NAMALWA (cell line): ENCODE measurements at places on chromosomes 3 and 15.

GRCh38 chr3:51937611-51938450 is 3.9 kb downstream of the RRP9 start:
- no peak for DNase-seq

DNA sequence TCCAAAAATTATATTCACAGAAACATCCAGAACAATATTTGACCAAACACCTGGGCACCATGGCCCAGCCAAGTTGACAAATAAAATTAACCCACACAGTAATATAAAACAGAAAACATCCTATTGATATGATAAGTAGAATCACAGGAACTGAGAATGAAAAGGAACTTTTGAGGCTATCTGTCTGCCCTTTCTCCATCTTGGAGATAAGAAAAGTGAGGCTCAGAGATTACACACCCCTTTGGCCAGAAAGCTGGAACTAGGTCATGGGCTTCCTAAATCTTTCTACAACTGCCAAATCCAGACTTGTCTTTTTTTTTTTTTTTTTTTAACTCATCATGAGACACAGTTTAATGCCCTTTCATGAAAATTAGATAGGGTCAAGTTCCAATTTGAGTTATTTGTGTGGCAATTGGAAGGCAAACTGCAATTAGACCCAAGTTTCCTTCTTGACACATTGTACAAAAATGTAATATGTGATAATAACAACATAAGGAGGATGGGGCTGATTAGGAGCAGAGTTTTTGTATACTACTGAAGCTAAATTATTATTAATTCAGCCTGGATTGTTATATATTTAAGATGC is 137.2 kb downstream of the RPL22L1 start:
- DNase-seq = no peak

GRCh38 chr3:78804251-78805037 is 963.4 kb downstream of the ROBO1 start:
- DNase-seq = no peak

DNA sequence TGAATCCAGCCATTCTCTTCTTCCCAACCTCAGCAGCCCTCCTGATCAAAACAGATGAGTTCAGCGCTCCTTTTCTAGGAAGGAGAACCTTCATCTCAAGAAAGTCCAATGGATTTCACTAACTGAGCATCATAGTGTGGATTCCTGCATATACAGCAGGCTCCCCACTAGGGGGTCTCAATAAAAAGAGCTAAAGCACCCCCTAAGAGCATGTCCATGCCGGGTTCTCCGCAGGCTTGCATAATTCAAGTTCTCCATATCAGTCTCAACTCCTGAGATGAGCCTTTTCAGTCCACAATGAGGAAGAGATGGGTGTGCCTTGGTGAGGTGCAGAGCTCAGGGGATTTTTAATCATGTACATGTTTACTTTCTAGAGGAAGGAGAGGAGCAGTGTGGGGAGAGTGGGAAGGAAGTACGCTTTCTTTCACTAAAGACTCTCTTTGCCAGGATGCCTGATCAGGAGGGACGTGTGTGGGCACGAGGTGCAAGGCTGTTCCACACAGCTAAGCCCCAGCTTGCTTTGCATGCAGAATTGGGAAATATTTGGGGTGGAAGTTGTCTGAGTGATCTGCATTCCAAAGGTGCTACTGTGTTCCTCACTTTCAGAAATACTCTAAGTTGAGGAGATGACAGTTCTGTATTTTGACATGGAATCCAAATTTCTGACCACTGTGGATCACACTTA is 563.5 kb downstream of the OCA2 start:
- peak; percentile 3 for DNase-seq

DNA sequence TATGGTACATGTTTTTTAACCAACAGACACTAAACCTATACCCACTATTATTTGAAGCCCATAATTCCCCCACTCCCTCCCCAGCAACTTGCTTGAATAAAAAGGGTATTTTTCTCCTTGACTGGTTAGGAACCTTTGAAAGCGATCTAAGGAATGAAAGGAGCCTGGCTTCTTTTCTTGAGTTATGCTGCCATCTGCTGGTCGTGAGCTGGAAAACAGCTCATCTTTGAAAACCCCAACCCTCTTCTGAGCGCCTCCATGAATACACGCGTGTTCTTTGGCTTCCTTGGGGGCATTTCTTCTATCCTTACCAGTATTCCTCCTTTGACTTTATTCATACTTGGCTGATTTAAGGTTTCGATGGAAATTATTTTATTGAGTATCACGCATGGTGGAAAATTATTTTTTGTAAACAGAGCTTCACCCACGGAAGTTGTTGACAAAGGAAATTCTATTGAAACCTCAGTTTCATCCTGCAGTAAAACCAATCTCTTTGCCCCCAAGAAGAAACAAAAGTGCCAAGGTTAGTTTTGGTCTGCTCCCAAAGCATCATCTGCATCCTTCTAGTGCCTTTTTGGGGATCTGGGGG is 171.6 kb downstream of the SV2B start:
- peak; percentile 80 for DNase-seq

DNA sequence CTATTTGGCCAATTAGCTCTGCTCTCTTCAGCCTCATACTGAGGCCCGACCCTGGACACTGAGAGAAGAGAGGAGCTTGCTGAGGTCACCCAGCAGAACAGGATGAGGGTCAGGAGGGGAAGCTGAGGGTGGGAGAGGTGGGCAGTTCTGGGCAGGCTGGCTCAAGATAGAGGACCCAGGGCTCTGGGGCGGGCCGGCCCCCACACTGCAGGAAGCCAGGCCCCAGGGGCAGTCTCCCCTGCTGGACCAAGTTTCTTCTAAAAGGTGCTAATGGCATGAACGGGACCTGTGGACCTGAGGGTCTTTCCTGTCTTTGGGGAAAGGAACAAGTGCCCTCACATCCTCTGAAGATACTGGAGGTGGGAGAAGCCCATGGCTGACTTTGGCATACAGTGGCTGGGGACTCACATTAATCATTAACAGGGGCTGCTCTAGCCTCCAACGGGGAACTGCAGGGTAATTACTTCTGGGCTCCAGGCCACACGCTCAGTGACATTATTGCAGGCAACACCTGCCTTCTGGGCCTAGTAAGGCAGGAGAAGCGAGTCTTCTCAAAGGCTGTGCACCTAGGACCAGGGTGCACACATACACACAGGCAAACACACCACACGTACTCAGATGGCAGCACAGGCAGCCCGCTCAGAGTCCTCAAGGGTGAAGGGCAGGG is 10.6 kb downstream of the HCN4 start:
- no peak for DNase-seq

DNA sequence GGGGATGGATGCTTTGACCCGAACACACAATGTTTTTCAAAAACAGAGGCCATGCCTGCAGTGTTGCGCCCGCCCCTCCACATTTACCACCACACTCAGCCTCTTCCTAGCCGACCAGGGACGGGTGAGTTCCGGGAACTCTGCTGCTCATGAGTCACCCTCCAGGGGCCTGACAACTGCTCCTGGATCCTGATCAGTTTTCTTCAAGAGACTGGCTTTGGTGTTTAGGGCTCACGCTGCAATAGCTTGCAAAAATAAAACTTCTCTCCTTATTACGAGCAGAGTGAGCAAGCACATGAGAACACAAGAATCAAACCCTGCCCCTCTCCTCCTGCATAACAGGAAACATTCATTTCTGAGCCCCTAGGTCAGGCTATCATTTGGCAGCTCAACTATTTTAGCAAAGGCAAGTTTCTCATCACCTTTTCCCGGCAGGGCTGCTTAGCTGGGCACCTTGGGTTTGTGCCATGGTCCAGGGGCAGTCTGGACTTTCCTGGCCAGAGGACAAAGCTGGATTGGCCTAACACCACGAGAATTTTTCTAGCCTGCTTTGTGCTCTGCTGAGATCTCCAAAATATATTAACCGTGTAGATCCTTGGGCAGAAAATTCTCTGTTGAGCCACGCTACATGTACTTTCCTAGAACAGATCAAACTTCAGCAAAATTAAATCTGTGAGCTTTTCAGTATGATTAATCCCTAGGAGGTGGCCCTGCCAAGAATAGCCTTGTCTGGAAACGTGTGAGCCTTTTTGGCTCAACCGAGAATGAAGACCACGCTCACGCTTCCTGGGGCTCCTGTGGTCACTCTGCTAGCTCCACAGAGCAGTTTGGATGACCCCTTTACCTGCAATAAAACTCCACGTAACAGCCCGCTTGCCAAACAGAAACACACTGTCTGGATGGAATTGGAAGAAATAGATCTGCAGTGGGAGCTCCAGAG is 52.7 kb upstream of the SPATA12 start:
- no peak for DNase-seq

DNA sequence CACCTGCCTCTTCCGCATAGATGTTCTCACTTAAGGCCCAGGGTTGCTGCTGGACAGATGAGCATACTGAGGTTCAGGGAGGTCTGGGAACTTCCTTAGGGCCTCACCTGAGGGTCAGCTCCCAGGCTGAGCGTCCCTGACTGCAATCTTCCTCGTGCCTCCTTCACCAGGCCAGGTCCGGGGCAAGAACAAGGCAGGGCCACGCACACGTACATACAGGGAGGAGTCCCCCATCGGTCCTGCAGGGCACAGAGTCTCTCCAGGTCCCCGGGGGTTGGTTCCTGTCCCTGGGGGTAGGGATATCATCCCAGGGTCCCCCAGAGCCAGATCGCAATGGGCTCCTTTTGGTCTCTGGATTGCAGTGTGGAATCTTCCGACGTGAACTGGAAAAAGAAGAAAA is 130.1 kb downstream of the LRRK1 start:
- DNase-seq = no peak

- DNase-seq = no peak
These were observed 26.5 kb downstream of the TSPAN3 start for GRCh38 chr15:77044228-77045042.

GRCh38 chr15:88077296-88078020 is 179.1 kb downstream of the NTRK3 start:
- no peak for DNase-seq

GRCh38 chr3:4613366-4613765 is 120.2 kb downstream of the ITPR1 start:
- no peak for DNase-seq

- DNase-seq = no peak
These were observed 25.1 kb downstream of the SNX33 start for GRCh38 chr15:75672646-75673425.
